ENCODE measurements at places on chromosomes 12 and 14.

- DNase-seq, result no peak
Observed at GRCh38 chr14:76502638-76503037, 126.7 kb downstream of the ESRRB start.

GRCh38 chr12:123237646-123238329, 4.6 kb downstream of the MTRFR start:
- DNase-seq, result no peak

DNA sequence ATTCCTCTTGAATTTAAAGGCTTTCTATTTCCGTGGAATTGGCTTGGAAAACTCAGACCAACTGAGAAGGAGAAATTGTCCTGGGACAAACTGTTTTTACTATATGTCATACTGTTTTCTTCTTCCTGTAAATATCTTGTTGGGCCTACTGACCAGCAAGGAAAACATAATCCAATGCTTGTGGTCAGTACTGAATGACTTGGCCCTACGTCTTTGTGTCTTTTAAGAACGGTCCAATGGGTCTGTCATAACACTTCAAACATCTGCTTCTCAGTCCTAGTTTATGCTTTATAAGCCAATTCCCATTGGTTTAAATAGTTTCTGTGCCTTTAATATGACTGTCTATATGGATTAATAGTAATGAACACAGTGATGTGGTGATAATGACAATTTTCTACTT, 248.5 kb upstream of the DDHD1 start:
- DNase-seq, result no peak

- no peak for DNase-seq
Observed at GRCh38 chr12:55445357-55445756, 1.5 kb downstream of the OR6C2 start.

DNA sequence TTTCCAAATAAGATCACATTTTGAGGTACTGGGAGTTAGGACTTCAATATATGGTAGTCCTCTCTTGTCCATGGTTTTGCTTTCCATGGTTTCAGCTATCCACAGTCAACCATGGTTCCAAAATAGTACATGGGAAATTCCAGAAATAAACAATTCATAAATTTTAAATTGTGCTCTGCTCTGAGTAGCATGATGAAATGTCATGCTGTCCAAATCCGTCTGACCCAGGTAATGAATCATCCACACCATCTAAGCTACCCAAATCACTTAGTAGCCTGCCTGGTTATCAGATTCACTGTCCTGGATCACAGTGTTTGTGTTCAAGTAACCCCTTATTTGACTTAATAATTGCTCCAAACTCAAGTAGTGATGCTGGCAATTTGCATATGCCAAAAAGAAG, 197.9 kb downstream of the TMTC3 start:
- no peak for DNase-seq

DNA sequence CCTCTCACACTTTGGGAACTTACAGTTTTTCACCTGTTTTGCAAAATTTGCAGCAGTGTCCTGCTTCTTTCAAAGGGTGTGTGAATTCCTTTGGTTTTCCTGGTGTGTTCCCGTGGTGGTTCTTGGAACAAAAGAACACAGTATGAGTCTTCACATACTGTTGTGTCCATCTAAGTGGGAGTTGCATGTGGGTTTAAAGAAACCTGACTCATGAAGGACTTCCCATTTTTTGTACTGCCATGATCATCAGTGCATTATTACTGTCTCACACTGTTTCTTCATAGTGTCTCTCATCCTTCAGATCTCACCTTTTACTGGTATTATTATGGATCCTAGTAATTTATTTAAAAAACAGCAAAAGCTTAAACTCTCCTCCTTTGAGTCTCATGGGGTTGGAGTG, 3.8 kb upstream of the GZMH start:
- DNase-seq, result no peak

GRCh38 chr14:36320897-36321381, 502 bp upstream of the MBIP start:
- no peak for DNase-seq

- no peak for DNase-seq
Observed at GRCh38 chr12:118355843-118356242, 16.9 kb downstream of the TAOK3 start.

DNA sequence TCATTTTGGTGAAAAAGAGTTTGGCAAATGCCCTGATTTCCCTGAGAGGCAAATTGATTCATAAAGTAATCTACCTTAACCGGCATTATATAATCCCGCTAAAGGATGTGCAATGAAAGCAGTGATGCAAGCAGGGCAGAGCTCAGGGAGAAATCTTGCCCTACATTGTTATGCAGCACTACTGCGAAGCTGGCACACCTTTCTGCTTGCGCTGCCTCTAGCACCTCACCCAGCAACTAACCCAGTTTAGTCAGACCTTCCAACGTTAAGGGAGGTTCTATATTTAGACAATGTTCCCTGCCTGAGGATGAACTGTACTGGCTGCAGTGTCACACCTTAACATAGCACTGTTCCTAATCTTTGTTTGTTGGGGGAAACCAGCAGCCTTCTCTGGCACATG, 60.8 kb upstream of the CCDC196 start:
- no peak for DNase-seq

DNA sequence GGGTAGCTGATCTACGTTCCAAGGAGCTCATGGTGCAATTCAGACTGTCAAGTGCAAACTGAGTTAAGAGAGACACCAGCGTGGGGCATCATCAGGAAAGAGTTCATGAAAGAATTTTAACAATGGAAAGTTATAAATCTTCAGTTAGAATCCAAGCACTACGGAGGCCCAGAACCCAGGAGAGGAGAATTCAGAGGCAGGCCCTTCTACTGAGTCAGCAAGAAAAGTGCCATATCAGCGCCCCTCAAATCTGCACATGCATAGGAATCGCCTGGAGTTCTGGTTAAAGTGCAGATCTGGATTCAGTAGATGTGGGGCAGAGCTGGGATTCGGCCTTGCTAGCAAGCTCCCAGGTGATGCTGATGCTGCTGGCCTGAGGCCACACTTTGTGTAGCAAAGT, 45.9 kb downstream of the CHST11 start:
- DNase-seq, result no peak

DNA sequence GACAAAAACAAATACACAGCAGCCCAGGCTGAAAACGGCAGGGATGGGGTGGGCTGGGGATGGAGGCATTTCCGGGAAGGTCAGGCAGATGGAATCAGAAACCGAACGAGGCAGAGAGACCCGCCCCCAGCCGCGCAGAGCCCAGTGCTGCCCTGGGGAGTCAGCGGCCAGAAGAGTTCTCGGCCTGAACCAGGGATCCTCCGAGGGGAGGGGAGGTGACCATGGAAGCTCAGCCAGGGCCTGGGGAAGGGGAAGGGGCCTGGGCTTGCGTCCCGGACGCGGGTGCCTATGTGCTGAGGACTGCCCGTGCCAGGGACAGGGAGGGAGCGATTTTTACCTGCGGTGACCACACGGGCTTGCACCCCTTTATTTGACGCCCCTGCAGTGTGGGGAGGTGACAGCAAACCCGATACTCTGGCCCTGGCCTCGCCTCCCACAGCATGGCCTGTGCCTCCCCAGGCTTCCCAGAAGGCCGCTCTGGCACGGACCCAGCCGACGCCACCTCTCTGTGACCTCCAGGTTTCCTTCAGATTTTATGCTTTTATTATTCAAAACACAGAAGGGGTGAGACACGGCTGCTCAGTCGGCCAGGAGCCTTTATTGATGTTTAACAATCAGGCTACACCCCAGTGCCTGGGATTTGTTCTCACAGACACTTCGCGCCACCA, 7.7 kb downstream of the LRCOL1 start:
- no peak for DNase-seq

- DNase-seq, result no peak
Observed at GRCh38 chr14:104267895-104268294, 129.5 kb downstream of the KIF26A start.

DNA sequence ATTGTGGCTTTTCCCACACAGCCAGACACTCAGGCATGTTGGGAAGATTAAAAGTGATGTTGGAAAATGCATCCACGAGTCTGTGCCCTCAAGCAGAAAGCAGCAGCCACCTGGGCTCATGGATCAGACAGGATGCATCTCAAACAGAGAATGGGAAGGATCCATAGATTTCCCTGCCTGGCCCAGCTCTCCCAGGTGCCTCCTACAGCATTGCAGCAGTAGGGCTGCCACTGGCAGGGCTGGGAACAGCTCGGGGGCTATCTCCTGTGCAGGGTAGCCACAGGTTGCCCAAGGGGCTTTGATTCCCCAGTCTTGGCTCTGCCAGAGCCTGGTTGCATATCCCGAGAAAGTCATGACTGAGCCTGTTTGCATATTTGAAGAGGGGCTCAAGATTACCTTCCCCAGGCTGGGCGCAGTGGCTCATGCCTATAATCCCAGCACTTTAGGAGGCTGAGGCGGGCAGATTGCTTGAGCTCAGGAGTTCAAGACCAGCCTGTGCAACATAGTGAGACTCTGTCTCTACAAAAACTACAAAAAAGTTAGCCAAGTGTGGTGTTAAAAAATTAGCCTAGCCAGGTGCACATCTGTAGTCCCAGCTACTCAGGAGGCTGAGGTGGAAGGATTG, 19.5 kb downstream of the C14orf132 start:
- no peak for DNase-seq

GRCh38 chr14:68694516-68695235, 98.2 kb downstream of the ZFP36L1 start:
- DNase-seq, result no peak

DNA sequence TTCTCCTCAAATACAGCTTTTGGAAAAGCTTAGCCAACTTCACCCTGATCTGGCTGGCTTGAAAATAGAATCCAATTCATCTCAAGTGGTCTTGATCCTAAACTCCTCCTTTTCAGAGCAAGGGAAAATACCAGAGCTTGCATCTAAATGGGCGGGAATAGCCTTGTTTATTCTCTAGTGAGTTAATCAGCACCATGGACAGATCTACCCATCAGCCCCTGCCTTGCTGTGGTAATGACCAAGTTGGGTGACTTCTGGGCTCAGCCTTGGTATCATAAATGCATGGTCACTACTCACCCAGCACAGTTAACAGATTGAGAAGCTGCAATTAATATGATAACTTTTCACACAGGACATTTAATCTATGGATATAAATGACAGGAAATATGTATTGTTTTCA, 196.6 kb downstream of the GLT1D1 start:
- peak; percentile 56 for DNase-seq

DNA sequence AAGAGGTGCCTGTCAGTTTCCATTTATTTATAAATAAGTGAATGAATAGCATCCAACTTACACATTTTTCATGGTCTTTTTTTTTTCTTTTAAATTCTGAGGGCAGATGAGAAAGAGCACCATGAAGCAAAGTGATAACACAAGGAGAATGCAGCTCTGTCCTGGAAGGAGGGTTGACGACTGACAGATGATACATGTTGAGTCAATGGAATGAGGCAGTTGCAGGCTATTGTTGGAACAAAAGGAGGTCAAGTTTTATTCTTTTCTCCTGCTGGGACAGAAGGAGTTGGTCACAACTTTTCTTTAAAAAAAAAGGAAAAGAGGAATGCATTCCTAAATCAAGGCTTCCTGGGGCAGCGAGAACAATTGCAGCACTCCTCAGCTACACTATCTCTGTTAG, 119.9 kb upstream of the PLEKHG7 start:
- no peak for DNase-seq

DNA sequence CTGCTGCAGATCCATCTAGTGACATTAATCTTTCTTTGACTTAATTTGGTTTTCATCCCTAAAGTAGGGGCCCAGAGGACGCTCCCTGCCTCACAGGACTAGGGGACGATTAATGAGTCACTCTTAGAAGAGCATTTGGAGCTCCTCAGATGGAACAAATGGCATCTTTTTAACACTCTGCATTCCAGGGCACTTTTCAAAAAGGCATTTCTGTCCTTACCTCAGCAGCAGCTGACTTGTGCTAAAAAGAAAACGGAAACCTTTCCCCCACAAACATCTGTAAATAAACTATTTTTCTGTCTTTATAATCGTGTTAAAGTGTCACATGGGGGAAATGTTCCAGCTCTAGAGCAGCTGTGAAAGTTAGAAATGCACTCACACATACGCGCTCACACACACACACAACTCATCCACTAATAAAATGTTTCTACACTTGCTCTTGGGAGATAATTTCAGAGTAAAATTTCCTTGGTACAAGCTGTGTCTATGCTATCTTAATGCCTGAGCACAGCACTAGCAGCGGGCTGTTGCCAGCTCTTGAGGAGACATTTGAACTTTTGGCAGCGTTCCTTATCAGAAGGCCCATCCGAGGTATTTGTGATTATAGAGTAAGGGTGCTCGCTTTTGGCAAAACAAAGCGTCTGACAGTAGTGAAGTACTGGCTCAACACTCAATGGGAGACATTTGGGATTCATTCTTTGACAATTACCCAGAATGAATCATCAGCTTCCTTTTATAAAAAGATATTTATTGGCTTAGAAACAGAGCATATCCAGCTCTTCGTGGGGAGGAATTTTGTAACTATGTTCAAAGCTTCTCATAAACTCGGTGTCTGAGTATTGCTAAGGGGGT, 141.3 kb downstream of the PLXNC1 start:
- no peak for DNase-seq

DNA sequence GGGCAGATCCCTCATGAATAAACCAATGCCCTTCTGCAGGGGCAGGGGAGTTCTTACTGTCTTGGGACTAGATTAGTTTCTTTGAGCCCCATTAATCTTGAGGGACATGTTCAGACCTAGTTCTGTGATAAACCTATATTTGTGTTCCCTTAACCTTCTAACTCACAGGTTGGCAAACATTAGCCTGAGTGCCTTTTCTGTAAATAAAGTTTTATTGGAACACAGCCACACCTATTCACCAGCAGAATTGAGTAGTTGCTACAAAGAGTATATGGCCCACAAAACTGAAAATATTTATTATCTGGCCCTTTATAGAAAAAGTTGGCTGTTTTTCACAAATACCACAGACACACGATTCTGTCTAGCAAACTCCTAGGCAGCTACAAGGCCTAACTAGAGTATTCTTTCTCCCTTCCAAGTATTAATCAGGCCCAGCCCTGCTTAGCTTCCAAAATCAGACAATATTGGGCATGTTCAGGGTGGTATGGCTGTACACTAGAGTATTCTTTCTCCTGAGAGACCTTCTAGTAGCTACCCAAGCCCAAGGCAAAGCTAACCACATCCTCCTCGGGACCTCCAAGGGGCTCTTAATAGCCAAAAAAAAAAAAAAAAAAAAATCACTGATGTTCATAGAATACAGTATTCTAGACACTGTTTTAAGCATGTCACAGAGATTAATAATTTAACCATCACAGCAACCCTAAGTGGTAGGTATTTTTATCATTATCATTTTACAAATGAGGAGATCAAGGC, 199.3 kb upstream of the PWP1 start:
- no peak for DNase-seq

- DNase-seq, result no peak
Observed at GRCh38 chr12:85626001-85626783, 210.0 kb downstream of the RASSF9 start.

- no peak for DNase-seq
Observed at GRCh38 chr12:131323879-131324278, 370.2 kb downstream of the ADGRD1 start.

Data from left renal pelvis (tissue), 4 donors.